Activated naive CD8-positive, alpha-beta T cell treated with anti-CD3 and anti-CD28 coated beads, Interleukin-2, amount 10 ng/mL, durations not matched to agents 7 days and 5 days (primary cell): ENCODE measurements at places on chromosomes 12 and 14. TPM values are rescaled to one million over a fixed set of nuclear protein-coding genes. Genes with fewer than 3 reads are reported as not detected.

- no peak overlapping the region for H3K27ac ChIP-seq
- H3K27me3 ChIP-seq = peaks cover 4% of the 10 kb centered on the region
- H3K4me3 ChIP-seq = no peak overlapping the region
- no peaks in the 10 kb centered on the region for H3K4me1 ChIP-seq
- no peaks in the 10 kb centered on the region for H3K36me3 ChIP-seq
These were observed 65.7 kb downstream of the MVK start for GRCh38 chr12:109639151-109639872.

DNA sequence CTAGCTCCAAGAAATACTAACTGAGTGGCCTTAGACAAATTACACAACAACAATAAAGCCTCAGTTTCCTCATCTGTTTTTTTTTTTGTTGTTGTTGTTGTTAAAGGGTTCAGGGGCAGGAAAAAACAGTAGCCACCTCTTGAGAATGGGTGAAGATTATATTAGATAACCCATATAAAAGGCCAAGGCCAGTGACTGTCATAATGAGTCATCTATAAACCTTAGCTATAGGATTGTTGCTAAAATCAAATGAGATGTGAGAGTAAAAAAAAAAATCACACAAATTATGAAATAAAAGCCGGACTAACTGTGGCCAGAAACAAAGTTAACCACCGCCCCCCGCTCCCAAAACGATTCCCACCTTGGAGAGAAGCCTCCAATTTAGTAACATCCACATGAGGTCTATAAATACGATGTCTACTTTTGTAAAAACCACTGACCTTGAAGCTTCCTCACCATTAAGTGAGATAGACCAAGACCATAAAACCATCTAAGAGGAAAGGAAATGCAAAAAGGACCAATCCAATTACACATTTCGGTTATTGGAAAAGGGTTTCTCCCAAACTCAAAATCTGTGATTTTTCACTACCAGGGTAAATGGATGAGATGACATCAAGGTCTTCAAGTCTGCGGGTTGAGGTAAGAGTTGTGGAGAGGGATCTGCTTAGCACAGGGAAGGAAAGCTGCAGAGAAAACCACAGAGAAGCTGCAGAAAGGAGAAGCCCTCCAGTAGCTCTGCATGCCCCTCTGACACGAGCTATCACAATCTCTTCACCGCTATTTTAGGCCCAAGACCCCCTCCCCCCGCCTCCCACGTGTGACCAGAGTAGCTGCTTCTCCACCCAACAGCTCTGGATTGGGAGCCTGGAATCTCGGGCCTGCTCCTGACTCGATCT is 1.0 kb downstream of the NAA25 start:
- DNase-seq = no peak
- H3K36me3 ChIP-seq = peaks cover 3% of the 10 kb centered on the region
- peak overlapping the region; percentile 93 for H3K4me3 ChIP-seq

- H3K4me1 ChIP-seq = no peaks in the 10 kb centered on the region
- peaks cover 8% of the 10 kb centered on the region for H3K36me3 ChIP-seq
- no peak overlapping the region for H3K4me3 ChIP-seq
- H3K27me3 ChIP-seq = no peaks in the 10 kb centered on the region
These were observed 39.2 kb downstream of the ACADS start for GRCh38 chr12:120764816-120765215.

GRCh38 chr14:100392356-100392755 is 69.2 kb downstream of the SLC25A47 start:
- H3K27ac ChIP-seq = no peak overlapping the region
- H3K4me1 ChIP-seq = peaks cover 8% of the 10 kb centered on the region
- no peaks in the 10 kb centered on the region for H3K27me3 ChIP-seq
- peaks cover 2% of the 10 kb centered on the region for H3K36me3 ChIP-seq
- no peak for DNase-seq
- no peak overlapping the region for H3K4me3 ChIP-seq

The ACOT4 gene
- total RNA-seq = 1.9 TPM

The RAD51AP1 gene
- 50.2 TPM for total RNA-seq

The HOXC11 gene
- not detected for total RNA-seq

The SIX4 gene
- 0.17 TPM for total RNA-seq

The CCND2 gene
- total RNA-seq = 438 TPM
